Neural crest cell (in vitro differentiated cells): ENCODE measurements at places on chromosomes 4 and X.
A peak's percentile ranks its signal among the peaks of the same experiment; 100 is the strongest.

- no peak for DNase-seq
These were observed 89.1 kb downstream of the SLC16A2 start for GRCh38 chrX:74510401-74510800.

- DNase-seq, result no peak
These were observed 178.5 kb downstream of the PAPSS1 start for GRCh38 chr4:107541511-107541910.

- DNase-seq, result no peak
These were observed 754 bp downstream of the MTMR1 start for GRCh38 chrX:150693725-150694574.

GRCh38 chr4:89981789-89982334, 87.2 kb downstream of the MMRN1 start:
- DNase-seq, result no peak

DNA sequence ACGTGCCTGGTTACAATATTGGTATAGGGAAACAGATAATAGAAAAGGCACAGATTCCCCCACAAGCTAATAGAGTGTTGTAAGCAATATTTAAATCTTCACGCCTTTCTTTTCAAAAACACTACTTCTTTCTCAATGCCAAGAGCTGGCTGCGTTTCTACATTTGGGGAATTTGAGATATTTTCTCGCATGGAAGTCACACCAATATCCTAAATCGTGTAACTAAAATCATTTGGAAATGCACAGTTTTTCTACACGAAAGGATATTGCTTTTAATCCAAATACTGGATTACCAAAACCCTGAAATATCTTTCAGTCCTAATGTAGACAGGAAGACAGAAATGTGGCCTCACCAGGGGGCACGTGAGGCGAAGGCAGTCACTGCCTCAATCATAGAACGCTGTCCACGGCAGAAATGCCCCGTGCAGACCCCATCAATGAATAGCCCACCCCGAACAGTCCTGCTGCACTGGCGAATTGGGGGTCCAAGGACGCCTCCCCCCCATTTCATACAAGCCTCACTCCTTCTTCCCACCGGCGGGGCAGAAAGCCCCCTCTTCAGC, 106.6 kb downstream of the NSUN7 start:
- no peak for DNase-seq

- DNase-seq, result no peak
These were observed 5.1 kb upstream of the OCRL start for GRCh38 chrX:129534816-129535578.

- no peak for DNase-seq
These were observed 254.2 kb downstream of the KCTD8 start for GRCh38 chr4:44194365-44194764.

GRCh38 chrX:100871594-100872560, 2.3 kb downstream of the NOX1 start:
- no peak for DNase-seq

- DNase-seq, result no peak
These were observed 831.5 kb downstream of the STIM2 start for GRCh38 chr4:27692158-27692557.

DNA sequence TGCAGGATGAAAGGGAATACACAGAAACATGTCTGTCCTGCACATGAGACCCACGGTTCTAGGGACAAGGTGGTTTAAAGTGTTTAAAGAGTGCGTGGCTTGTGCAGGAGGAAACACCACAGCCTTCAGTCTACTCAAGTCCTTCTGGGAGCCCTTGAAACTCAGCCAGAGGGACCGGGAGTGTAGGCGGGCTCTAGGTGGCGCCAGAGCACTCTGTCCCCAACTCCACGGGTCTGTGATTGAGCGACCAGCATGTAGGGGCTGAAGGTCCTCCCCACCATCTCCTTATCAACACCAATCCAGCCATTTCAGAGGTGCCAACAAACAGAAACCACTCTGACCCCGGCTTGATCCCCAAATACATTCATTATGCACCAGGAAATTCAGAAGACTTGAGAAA, 82.0 kb upstream of the CLDN34 start:
- DNase-seq, result peak; percentile 53

DNA sequence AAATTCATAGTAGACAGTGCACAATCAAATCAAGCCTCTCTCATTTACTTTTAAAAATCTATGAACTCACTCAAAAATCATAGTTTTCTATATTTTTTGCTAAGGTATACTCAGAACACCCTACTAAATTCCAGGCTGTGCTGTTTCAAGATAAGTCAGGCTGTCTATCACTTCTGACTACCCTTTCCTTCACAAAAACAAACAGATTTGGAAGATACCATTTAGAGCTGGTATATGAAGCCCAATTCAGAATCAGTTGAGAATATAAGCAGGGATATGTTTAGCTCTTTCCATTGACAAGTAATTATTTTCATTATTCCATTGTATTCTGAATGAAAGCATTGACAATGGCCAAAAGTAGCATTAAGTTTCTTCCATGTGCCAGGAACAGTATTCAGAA, 53.1 kb downstream of the CXCL1 start:
- no peak for DNase-seq

GRCh38 chr4:168796362-168797106, 213.5 kb downstream of the CBR4 start:
- DNase-seq, result no peak

DNA sequence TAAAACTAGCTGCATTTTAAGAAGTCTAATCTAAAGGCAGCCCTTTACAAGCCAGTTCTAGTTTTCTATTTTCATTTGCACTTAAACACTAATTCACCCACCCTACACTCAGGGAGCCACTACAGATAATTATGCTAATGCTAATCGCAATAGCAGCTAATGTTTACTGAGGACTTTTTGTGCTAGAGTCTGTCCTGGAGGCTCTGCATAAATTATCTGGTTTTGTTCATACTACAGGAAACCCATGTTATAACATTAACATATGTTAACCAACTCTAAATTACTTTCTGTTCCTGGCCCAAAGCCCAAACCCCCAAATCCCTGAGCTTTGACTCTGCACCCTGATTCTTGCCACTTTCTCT, 480 bp upstream of the RADX start:
- DNase-seq, result no peak

DNA sequence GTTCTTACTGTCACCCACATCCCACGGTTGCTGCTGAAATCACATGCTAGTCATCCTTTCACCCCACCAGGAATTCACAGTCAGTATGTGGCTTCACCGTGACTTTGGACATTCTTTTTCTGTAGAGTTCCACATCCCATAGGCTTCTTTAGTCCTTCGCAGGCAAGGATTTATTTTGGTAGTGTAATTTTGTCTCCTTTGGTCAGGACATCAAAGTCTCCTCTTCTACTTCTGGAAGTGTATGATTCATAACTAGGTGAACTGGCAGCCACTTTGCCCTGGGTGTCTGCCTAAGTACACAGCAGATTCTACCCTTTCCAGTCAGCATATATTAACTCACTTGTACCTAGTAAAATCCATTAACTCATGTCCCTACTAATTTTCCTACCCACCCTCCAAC, 38.3 kb upstream of the MMAA start:
- DNase-seq, result no peak

DNA sequence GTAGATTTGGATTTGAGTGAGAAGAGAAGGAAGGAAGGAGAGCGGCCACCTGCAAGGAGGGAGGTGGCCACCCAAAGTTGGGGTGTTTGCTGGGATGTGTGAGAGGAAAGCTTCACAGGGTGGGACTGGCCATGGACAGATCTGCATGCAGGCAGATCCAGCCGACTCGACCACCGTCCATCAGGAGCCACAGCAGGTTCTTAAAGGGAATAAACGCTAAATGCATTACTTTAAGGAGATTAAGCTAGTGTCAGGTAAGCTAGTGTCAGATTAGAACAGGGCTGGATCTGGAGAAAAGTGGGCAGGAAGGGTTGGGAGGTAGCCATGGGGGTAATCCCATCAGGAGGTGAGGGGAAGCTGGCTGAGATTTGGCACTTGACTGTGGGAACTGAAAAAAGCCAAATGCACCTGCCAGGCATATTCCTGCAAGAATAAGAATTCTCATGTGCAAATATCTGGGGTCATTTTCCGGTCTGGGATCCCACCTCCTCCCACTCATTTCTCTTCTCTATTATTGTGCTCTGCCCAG, 79.6 kb downstream of the MGST2 start:
- DNase-seq, result no peak

- DNase-seq, result no peak
These were observed 85.2 kb upstream of the LNX1 start for GRCh38 chr4:53676402-53676871.

- DNase-seq, result no peak
These were observed 187.3 kb upstream of the CXCL13 start for GRCh38 chr4:77418333-77418732.

GRCh38 chr4:62377245-62377644, 1177.1 kb downstream of the ADGRL3 start:
- no peak for DNase-seq

- no peak for DNase-seq
These were observed 73.0 kb upstream of the NR3C2 start for GRCh38 chr4:148515248-148515647.

- DNase-seq, result no peak
These were observed 188.9 kb downstream of the COL25A1 start for GRCh38 chr4:109113521-109113920.

GRCh38 chrX:121308276-121308805, 260.9 kb downstream of the GLUD2 start:
- peak; percentile 1 for DNase-seq

DNA sequence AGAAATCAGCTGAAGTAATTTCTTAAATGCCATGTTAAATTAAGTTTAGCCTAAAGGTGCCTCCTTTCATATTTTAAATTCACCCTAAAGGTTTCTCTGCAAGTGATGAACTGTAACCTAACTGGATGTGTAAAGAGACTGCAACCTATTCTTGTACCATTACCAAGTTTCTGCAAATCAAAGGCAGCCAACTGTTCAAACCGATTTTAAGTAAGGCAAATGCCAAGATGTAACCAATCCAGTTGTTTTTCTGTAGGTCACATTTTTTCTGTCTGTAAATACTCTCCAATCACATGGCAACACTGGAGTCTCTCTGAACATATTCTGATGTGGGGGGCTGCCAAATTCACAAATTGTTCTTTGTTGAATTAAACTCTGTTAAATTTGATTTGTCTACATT, 42.4 kb upstream of the FGF2 start:
- no peak for DNase-seq

- no peak for DNase-seq
These were observed 32.9 kb downstream of the HERC6 start for GRCh38 chr4:88411491-88412096.

DNA sequence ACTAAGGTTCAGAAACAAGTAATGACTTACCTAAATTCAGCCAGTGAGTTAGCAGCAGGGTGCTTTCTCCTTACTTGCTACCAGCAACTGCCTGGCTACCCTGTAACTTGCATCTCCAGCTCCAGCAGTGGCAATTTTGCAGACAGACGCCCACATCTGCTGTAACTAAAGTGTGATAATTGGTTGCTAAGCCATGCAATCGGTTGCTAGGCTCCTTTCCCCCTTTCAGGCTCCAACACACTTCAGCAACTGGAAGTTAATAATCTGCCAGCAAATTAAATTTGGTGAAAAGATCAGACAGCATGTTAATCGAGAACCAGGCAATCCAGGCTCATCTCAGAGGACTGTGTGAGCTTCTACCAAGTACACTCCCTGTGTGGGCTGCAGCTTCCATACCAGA, 24.2 kb upstream of the ARHGEF9 start:
- no peak for DNase-seq

GRCh38 chr4:142314247-142314646, 531.9 kb downstream of the INPP4B start:
- no peak for DNase-seq

- DNase-seq, result no peak
These were observed 211.2 kb downstream of the GBA3 start for GRCh38 chr4:22903913-22904312.

DNA sequence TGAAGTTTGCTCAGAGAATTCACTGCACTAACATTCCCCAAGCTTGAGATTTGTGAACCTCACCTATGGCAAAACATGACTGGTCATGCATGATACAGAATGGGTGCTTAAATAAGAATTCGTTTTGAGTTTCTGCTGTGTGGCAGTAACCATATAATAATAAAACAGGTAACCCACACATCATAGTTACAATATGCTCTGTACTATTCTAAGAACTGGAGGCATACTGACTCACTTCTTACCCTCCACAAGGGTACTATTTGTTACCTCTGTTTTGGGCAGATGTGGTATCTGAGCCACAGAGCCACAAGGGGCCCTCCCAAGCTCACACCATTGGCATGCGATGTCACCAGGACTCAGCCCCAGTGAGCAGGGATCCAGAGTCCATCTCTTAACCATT, 17.6 kb downstream of the SLC2A9 start:
- no peak for DNase-seq

GRCh38 chr4:10640561-10641201, 43.9 kb downstream of the CLNK start:
- DNase-seq, result no peak

GRCh38 chrX:29890004-29890403, 325.4 kb upstream of the MAGEB2 start:
- DNase-seq, result no peak

- DNase-seq, result peak; percentile 34
These were observed 12.2 kb upstream of the ODAM start for GRCh38 chr4:70183168-70183939.

DNA sequence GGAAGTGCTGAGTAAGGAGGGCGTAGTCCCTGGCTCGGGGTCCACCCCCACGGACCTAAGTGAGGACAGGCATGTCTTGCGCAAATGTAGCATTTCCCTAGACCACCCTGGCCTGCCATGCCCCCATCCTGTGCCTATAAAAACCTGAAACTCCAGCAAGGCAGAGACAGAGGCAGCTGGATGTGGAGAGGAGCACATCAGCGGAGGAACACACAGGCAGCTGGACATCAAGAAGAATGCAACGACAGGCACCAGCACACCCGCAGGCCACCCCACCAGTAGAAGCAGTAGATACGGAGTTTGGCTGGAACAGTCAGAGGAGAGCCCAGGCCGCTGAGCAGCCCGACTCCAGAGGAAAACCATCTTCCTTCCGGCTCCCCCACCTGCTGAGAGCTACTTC, 345.9 kb downstream of the FSTL5 start:
- no peak for DNase-seq

DNA sequence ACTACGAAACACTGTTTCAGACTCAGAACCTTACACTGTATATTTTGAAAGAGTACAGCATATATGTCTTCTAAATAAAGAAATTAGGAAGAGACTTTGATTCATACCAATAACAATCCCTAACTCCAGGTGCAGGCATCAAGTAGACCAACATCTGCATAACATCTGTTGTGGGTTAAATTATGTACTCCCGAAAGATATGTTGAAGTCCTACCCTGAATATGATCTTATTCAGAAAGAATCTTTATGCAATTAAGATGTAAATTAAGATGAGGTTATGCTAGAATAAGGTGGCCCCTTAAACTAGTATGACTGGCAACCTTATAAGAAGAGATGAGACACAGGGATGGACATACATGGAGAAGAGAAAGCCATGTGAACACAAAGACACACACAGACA, 117.9 kb downstream of the INPP4B start:
- no peak for DNase-seq

GRCh38 chr4:126958482-126958881, 674.3 kb upstream of the INTU start:
- DNase-seq, result no peak
